ENCODE measurements at places on chromosomes 16 and 17.

- H3K36me3 ChIP-seq, result peaks cover 56% of the 10 kb centered on the region
- H3K4me3 ChIP-seq, result no peak overlapping the region
- H3K27me3 ChIP-seq, result no peaks in the 10 kb centered on the region
- H3K27ac ChIP-seq, result no peak overlapping the region
- no peaks in the 10 kb centered on the region for H3K4me1 ChIP-seq
- no peak for DNase-seq
Measured at GRCh38 chr16:68563631-68564381, 24.7 kb downstream of the ZFP90 start.

- H3K27ac ChIP-seq, result peak overlapping the region; percentile 83
- H3K27me3 ChIP-seq, result no peaks in the 10 kb centered on the region
- no peak overlapping the region for H3K4me3 ChIP-seq
- peaks cover 36% of the 10 kb centered on the region for H3K4me1 ChIP-seq
- no peak for DNase-seq
Measured at GRCh38 chr16:14309906-14310305, 238.8 kb downstream of the MRTFB start.

DNA sequence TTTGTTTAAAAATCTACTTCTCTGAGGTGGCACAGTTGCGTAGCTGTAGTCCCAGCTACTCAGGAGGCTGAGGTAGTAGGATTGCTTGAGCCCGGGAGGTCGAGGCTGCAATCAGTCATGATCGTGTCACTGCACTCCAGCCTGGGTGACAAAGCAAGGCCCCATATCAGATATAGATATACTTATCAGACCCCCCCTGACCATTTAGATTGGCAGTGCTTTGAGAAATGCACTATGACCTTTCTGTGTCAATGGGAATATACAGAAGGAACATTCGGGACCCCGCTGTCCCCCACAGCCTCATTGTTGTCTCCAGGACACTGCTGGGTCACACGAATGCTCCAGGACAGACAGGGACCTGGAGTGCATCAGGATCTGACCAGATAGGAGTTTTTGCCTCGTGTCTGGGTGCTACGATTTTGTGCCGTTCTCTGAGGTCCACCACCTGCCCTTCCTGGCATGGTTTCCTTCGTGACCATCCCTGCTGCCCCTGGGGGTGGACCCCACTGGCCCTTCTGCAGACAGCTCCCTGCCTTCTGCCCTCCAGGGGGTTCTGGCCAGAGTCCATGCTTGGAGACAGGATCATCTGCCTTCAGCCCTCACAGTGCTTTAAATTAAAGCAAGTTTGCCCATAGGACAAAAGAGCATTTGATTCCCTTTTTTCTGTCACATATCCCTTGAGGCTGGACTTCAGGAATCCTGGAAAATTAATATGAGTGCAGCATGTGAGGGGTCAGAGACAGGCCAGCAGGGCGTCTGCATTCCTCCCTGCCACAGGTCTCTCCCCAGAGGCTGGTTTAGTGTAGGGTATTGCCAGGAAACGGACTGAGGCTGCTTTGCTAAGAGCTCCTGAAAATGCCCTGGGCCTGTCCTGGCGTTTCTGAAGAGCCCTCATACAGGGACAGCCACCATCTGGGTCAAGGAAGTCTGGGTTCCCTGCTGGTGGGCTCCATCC is 19.3 kb downstream of the PLD6 start:
- no peak overlapping the region for H3K4me3 ChIP-seq
- peak overlapping the region; percentile 57 for H3K27ac ChIP-seq
- DNase-seq, result no peak
- H3K27me3 ChIP-seq, result no peaks in the 10 kb centered on the region

DNA sequence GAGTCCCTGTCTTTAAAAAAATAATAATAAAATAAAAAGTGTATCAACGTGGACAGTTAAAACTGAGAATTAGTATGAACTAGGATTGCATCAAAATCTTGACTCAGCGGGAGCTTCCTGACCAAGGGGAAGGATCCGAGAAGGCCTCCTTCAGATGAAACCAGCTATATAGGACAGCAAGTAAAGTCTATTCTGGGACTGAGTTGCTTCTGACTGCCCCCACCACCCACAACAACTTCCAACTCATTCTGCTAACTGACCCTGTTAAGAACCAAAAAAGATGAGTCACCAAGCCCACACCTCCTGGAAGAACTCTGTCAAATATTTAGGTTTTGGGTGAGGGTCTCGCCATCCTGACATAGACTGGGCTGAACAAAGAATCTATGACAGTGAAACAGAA is 24.9 kb downstream of the MPP3 start:
- no peak overlapping the region for H3K27ac ChIP-seq
- no peak for DNase-seq
- H3K27me3 ChIP-seq, result no peaks in the 10 kb centered on the region
- H3K4me3 ChIP-seq, result no peak overlapping the region
- H3K4me1 ChIP-seq, result no peaks in the 10 kb centered on the region
- H3K36me3 ChIP-seq, result no peaks in the 10 kb centered on the region

DNA sequence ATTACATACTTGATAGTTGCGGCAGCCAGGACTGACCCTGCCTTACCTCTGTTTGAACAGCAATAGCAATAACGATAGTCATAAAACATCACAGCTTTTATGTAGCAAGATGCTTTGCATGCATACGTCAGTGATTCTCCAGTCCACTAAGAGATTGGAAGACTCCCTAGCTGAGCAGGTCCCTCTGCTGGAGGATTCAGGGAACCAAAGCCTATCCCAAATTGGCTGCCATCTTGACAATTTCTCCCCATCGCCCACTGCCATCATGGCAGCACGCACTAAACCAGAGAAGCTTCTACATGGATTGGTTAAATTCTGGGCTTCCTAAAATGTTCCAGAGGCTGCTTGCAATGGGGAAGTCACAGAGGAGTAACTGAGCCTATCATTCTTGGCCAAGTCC is 360.6 kb upstream of the XYLT1 start:
- H3K4me1 ChIP-seq, result peaks cover 3% of the 10 kb centered on the region
- no peak overlapping the region for H3K4me3 ChIP-seq
- no peaks in the 10 kb centered on the region for H3K27me3 ChIP-seq
- DNase-seq, result no peak
- no peak overlapping the region for H3K27ac ChIP-seq

DNA sequence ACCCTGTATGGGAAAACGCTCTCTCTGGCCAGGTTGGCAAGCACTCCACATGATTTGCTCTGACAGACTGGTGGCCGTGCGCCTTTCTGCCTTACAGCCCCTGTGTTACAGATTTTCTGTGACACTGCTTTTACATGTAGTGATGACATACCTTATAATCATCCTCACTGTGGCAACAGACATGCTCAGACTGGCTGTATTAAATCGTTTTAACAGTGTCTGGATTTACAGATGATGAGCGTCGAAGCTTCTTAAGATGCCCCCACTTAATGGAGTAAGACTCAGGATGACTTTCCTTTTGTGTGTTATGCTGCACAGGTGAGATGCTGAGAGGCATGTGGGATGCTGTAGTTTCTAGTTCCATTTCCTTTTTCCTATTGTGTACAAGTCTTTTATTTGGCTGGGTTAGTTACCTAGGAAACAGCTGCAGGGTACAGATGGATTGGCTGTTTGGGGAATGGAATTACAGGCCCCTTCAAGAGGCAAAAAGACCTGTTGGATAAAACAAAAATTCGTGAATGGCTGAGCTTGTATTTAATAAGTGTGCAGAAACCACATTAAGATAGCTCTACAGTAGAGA is 20.9 kb upstream of the VWA3A start:
- H3K27me3 ChIP-seq, result no peaks in the 10 kb centered on the region
- no peak overlapping the region for H3K27ac ChIP-seq
- no peak overlapping the region for H3K4me3 ChIP-seq

Data from esophagus squamous epithelium (tissue), 5 donors.